ENCODE measurements at places on chromosomes 13 and 19.
A peak's percentile ranks its signal among the peaks of the same experiment; 100 is the strongest.

DNA sequence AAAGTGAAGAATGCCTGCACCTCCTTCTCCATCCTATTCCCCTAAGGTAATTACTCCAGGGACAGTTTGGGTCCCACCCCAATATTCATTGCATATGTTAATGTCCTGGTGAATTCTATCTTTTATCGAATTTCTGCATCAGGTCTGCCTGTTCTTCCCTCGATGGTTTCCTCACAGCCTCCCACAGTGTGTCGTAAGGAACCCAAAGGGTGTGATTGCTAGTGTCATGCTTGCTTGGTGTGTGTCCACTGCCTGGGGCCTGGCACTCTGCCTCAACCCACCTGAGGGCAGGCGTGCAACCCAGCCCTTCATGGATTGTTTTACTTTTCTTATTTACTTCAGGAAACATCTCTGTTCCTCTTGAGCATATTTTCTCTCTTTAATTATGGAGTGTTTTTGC, 60.2 kb upstream of the CYSLTR2 start:
- DNase-seq: no peak

GRCh38 chr19:14146789-14147216, 10.4 kb upstream of the ASF1B start:
- no peak for DNase-seq

DNA sequence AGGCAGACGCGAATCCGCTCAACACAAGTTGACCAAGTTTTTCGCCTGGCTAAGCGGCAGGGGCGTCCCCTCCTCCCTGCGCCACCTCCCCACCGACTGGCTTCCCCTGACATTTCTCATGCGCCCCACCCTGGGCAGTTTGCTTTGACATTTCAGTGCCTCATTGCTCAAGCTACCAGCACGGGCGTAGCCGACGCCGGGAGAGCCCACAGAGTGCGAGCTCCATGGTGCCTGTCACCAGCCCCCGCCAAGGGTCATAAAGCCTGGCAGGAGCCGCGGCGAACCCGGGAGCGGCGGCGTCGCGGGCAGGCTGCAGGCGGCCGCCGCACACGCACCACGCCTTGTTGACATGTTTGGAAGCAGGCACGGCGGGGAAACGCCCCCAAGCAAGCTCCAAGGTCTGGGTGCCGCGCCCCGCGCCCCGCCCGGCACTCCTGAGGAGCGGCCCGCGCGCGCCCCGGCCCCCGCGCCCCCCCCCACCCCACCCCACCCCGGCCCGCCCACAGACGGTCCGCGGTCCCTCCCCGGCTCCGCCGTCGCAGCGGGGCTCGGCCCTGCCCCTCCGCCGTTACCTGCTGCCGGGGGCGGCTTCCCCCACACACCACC, 601 bp downstream of the FBXL3 start:
- peak; percentile 62 for DNase-seq

DNA sequence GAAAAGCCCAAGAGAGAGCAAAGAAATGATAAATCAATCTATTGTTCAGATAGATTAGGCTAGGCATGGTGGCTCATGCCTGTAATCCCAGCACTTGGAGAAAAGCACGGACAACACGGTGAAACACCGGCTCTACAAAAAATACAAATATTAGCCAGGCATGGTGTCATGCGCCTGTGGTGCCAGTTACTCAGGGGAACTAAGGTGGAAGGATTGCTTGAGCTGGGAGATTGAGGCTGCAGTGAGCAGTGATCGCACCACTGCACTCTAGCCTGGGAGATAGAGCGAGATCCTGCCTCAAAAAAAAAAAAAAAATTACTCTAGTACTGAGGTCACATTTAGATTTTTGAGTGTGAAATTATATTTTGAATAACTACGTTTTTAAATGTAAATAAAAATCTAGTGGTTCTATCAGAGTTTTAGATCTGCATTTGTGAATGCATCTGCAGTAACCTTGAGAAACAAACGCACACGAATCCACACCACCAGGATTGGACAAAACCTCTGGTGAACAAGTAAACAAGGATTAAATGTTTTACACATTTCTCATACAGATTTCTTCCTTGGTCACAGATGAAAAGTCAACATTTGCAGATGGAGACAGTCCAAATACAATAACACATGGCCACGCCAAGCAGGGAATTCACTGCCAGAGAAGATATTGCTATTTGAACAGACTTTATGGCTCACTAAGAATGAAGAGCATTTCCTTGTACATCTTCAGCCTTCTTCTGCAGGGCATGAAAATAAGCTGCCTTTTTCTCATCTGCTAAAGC, 917.6 kb downstream of the PCDH9 start:
- DNase-seq: no peak

- peak; percentile 73 for DNase-seq
Observed at GRCh38 chr19:6737873-6738786, 750 bp upstream of the GPR108 start.

DNA sequence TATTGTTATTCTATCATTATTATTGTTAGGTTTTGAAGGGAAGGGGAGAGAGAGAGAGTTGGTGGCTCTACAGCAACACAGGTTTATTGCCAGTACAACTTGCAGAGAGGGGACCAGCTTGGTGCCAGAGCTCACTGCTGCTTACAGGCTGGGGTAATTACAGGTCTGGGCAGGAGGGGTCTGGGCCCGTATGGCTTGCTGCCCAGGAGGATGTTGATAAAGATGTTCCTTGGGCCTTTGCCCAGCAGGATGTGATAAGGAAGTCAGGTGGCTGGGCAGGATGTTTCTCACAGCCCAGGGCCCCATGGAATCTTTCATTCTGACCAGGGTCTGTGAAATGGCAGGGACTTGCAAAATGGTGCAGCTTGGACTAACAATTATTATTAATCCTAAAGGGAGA, 64.2 kb upstream of the ZNF599 start:
- no peak for DNase-seq

DNA sequence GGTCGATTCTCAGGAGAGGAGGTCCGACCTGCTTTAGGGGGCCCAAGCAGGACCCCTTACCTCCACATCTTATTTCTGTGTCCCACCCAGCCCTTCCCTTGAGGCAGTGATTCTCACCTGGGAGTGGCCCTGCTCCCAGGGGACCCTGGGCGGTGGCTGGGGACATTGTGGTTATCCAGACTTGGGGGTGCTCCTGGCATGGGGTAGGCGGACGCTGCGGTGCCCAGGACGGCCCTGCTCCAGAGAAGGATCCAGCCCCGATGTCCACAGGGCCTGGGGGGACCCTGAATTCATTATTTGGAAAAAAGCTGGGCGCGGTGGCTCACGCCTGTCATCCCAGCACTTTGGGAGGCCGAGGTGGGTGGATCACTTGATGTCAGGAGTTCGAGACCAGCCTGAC, 84.4 kb downstream of the GADD45B start:
- DNase-seq: no peak

DNA sequence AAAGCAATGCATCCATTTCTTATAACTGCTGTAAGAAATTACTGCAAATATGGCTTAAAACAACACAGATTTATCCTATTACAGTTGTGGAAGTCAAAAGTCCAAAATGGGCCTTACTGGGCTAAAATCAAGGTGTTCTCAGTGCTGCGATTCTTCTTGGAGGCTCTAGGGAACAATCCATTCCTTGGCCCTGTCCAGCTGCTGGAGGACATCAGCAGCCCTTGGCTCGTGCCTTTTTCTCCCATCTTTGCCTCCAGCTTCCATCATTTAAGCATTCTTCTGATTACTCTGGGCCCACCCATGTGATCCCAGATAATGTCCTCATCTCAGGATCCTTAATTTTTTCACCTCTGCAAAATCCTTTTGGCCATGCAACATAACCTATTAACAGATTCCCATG, 607.1 kb downstream of the DCT start:
- no peak for DNase-seq

GRCh38 chr19:55348317-55349034, 6.0 kb downstream of the COX6B2 start:
- no peak for DNase-seq

DNA sequence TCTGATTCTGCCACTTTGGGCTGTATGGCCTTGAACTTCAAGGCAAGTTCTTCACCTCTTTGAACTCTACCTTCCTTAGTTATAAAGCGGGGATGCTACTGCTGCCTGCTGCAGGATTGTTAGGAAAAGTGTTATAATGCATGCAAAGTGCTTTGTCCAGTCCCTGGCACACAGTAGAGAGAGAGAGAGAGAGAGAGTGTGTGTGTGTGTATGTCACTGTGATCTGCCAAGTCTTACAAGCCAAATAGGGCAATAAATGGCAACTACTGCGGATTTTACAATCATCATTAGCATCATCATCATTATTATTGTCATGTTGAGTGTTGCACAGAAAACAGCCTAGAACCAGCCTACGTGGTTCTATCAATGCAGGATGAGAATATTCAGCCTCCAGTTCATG, 136.1 kb downstream of the ZDHHC20 start:
- no peak for DNase-seq

DNA sequence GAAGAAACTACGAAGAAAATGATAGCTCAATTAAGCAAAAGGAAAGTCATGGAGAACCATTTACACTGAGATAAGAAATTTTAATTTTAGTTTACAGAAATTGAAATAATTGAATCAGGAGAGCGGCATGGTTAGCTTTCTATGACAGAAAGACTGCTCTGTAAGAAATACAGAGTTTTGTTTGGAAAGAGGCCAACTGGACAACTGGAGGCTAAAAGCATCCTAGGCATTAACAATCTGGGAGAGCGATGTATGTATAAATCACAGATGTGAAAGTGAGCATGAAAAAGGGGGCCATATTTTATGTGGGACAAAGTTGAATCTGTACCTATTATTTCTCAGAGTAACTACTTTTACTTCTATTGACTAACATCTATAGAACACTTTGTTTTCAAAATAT, 1608.8 kb upstream of the PCDH20 start:
- no peak for DNase-seq

GRCh38 chr19:13150187-13150930, at the start of the genes IER2 and STX10:
Gene IER2, plus strand, starts transcription at chr19:13150411. Its CDS starts 2,776 bp downstream, at chr19:13153187.
Gene STX10, minus strand, starts transcription at chr19:13150375. Its CDS starts 202 bp downstream, at chr19:13150173.
- DNase-seq: peak; percentile 89

DNA sequence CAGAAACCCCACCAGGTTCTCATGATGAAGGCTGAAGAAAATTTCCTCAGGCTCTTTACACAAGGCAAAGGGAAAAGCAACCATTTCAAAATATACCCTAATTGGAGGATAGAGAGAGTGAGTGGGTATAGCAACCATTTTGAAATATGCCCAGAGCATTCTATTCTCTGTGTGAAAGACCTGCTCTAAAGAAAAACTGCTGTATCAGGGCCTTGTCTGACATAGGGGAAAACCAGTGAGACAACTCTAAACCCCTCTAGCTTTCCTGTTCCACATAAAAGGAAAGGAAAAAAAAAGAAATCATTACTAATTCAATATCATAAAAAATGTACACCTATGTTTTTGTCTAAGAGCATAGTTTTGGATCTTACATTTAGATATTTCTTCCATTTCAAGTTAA, 42.3 kb downstream of the TPTE2 start:
- no peak for DNase-seq

DNA sequence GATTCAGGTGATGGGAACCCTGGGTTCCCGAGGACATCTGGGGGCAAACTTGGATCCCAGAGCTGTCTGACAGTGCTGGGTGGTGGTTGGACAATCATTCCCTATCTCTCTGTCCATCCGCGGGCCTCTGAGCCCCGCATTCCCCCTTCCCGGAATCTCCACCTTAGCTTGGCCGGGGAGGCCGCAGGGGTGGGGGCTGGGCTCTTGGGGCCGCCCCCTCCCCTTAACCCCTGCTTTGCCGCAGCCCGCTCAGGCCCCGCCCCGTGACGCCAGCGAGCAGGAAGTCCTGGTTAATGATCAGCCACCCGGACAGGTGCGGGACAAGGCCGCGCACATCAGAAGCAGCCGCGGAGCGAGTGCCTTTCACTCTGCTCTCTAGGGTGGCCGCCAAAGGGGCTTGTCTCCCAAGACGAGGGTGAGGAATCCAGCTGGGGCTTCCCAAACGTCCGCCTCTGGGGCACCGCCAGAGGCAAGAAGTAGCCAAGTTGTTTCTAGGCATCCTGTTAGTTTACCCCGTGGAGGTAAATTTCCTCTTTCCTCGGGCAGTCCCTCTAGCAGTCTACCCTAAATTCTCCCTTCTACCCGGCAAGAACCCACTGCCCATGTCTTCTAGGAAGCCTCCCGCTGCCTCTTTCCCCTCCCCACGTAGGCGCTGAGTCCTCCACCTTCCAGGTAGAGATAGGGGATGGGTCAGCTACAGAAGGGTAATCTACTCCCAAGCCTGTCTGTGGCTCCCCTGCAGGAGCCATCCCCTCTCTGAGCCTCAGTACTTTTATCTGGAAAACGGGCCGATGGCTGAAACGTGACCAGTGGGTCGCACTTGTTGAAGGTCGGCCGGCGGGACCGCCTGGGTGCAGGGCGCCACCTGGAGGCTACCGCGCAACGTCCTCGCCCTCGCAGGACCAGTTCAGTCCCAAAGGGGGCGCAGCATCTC, 3.0 kb downstream of the IRF2BP1 start:
- DNase-seq: peak; percentile 77

- no peak for DNase-seq
Observed at GRCh38 chr19:54029301-54029700, 34.4 kb downstream of the VSTM1 start.

- DNase-seq: no peak
Observed at GRCh38 chr19:16463991-16464575, 7.7 kb downstream of the EPS15L1 start.

DNA sequence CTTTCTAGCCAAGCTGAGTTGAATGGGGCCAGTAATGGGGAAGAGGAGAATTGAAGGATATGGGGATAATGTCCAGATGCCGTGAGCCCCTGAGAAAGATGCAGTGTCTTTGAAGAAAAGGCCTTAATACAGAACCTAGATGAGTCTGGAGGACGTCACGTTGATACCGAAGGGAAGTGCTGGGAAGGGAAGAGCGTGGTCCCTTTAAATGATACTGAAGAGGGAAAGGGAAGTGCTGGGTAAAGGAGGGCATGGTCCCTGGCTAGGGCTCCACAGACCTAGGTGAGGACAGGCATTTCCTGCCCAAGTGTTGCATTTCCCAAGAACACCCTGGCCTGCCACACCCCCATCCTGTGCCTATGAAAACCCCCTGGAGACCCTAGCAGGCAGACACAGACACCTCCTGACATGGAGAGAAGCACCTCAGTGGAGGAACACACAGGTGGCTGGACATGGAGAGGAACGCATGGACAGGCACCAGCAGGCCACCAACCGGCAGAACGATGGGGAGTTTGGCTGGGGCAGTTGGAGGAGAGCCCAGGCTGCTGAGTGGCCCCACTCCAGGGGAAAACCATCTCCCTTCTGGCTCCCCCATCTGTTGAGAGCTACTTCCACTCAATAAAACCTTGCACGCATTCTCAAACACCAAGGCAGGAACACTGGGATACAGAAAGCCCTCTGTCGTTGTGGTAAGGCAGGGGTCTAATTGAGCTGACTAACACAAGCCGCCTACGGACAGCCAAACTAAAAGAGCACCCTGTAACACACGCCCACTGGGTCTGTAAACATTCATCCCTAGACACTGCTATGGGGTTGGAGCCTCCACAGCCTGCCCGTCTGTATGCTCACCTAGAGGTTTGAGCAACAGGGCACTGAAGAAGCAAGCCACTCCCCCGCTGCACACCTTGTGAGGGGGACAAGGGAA, 34.9 kb upstream of the POMP start:
- no peak for DNase-seq

- no peak for DNase-seq
Observed at GRCh38 chr19:46298479-46299003, 1.7 kb downstream of the HIF3A start.

- DNase-seq: no peak
Observed at GRCh38 chr19:42394751-42395150, 4.7 kb upstream of the CNFN start.
